Stimulated activated CD4-positive, alpha-beta T cell treated with anti-CD3 and anti-CD28 coated beads, Interleukin-1b, Interleukin-23, amount 100 ng/mL, for 1 hour (primary cell): ENCODE measurements at places on chromosomes 4 and X.

DNA sequence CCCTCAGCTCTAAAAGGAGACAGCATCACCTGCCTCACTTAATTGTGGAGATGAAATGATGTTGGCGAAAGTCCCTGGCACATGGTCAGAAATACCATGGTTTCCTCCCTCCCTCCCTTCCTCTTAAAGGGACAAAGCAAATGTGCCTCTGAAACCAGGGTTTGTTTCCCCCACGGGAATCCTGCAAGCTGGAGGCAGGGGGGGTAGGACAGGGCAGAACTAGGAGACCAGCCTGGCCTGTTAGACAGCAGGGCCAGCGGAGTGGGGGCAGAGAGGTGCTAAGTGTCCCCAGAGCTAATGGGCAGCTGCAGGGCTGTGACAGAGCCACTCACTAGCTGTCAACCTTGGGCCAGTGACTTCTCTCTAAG is 5.7 kb downstream of the RTL5 start:
- no peak for DNase-seq

GRCh38 chr4:139007640-139008039 is 7.9 kb upstream of the NOCT start:
- no peak for DNase-seq

- DNase-seq: no peak
Observed at GRCh38 chr4:122536001-122536400, 79.5 kb upstream of the IL2 start.

GRCh38 chrX:581720-582298 is 48.8 kb upstream of the SHOX start:
- DNase-seq: no peak

- DNase-seq: no peak
Observed at GRCh38 chr4:106208481-106209460, 107.2 kb downstream of the TBCK start.

DNA sequence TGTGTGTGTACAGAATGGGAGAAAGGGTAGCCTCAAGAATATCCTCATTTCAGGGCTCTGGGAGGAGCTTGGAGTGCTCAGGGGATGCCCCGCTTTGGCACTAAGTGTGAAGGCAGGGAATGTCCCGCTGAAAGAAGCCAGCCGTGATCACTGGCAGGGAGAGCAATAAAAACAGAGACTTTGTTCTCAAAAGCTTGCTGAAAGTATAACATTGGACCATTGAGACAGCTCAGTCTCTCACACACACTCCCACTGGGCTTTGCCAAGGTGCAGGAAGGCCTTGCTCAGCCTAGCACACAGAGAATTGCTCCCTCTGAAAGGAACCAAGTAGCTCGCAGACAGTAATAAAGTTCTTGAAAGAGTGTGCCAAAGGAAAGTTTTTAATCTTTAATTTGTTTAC is 143.8 kb upstream of the SLITRK2 start:
- DNase-seq: no peak

DNA sequence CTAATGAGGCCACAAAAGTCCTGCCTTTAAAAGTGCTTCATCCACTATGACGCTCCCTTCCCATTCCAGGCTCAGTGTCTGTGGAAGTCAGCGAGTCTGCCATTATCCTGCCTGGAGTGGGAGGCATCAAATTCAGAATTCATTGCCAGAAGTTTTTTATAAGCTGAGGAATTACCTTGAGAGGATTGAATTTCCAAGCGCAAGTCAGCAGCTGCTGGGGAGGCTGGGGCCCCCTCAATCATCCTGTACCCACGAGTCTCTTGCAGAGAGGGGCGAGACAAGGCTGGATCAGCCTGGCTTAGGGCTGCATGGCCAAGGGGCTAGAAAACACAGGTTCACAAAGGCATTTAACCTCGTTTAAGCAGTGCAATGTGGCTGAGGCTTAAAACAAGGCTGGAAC is 170.5 kb upstream of the NOCT start:
- DNase-seq: no peak

- no peak for DNase-seq
Observed at GRCh38 chrX:152642931-152643564, 5.4 kb downstream of the GABRQ start.

DNA sequence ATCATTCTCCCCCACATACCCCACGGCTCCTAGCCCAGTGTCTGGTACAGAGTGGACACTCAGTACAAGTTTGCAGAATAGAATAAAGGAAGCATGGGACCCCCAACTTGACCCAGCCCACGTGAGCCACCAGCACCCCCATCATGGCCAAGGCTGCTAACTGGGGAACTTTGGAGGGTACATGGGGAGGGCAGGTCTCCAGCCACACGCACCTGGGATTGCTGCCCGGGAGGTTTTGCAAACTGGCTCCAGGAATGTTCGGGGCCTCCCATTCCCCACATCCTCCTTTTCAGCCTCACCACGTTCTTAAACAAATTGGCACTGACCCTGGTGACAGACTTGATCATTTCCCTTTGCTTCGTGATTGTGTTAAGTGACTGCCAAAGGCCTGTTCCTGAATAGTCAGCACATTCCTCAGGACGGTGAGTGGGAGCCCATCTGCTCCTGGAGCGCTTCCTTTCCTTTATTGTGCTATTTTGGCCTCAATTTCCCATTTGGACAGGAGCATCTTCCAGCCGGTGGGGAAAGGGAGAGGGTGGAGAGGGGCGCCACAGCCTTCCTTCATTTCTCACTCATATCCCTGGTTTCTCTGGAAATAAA is 18.7 kb upstream of the XPNPEP2 start:
- DNase-seq: no peak

DNA sequence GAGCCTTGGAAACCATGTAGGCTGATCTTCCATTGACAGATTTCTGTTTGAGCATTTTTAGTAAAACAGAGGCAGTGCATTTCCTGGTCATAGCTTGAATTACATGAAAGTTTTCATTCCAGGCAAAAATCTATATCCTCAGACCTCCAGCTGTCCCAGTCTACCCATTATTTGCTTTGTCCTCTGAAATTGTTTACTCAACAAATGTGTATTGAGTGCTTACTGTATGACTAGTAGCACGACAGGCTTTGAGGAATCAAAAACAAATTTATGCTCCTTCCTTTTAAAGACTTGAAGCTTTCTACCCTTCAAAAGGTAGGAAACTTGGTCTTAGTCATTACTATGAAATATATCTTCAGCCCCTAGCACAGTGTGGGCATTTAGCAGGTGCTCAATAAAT is 307.9 kb upstream of the IGFBP7 start:
- DNase-seq: no peak

DNA sequence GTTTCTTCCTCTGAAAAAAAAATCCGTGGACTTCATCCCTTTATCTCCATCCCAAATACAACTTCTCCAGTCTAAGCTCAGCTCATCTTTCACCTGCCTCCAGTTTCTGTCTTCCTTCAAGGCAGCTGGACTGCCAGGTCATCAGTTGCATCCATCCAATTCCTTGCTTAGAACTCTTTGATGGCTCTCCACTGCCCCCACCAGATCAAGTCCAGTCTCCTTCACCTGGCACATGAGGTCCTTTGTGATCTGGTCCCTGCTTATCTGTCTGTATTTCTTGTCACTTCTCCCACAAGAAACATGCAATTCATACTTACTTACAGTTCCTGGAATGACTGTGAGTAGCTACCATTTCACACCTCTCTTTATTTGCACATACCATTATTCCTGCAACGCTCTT is 33.8 kb downstream of the OTUD6A start:
- no peak for DNase-seq

DNA sequence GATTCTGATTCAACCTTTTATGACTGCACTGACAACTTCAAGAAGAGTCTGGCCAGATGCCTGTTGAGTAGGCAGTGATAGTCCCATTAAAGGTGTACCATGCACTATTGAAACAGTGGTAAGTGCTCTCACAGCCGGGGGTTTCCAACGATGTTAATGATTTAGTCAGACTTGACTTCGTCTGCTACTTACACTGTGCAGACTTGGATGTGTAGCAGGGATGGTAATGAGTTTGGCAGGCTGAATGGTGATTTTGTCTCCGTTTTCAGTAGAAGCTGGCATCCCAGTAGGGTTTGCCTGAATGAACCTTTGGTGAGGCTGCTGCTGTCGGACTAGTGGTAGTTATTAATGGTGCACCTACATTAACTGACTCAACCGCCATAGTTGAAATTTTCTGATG is 52.0 kb upstream of the TMSB15B start:
- DNase-seq: no peak

GRCh38 chrX:5916945-5917344 is 311.7 kb downstream of the NLGN4X start:
- DNase-seq: no peak

GRCh38 chrX:150731795-150732194 is 38.6 kb downstream of the MTMR1 start:
- peak; percentile 17 for DNase-seq

- DNase-seq: no peak
Observed at GRCh38 chr4:181802207-181802606, 441.0 kb upstream of the TENM3 start.

- no peak for DNase-seq
Observed at GRCh38 chr4:27005501-27005900, 144.9 kb downstream of the STIM2 start.

GRCh38 chrX:18900401-18900976 is 83.4 kb downstream of the PHKA2 start:
- no peak for DNase-seq

- DNase-seq: no peak
Observed at GRCh38 chrX:7904562-7904961, 22.7 kb downstream of the PNPLA4 start.

GRCh38 chr4:99665983-99666382 is 8.4 kb upstream of the C4orf54 start:
- DNase-seq: no peak

DNA sequence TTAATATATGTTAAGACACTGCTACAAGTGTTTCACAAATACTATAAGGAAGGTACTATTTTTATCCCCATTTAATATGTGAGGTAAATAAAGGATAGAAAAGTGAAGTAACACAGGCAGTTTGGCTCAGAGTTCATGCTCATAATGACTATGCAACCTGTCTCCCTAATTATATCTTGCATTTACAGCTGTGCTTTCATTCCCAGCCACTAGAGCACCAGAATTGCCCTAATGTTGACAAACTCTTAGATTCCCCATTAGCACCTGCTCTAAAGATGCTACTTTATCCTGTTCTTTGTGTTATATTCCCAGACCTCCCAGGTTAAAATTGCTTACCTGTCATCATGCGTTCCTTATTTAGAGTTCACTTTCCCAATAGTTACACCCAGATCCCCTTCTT is 833.6 kb downstream of the CCSER1 start:
- no peak for DNase-seq

- DNase-seq: no peak
Observed at GRCh38 chrX:50813843-50814661, at the start of gene SHROOM4. SHROOM4 (minus strand) TSS chrX:50814194; CDS start chrX:50814018, 176 bp downstream.
